ENCODE measurements at places on chromosomes 6 and 20.

DNA sequence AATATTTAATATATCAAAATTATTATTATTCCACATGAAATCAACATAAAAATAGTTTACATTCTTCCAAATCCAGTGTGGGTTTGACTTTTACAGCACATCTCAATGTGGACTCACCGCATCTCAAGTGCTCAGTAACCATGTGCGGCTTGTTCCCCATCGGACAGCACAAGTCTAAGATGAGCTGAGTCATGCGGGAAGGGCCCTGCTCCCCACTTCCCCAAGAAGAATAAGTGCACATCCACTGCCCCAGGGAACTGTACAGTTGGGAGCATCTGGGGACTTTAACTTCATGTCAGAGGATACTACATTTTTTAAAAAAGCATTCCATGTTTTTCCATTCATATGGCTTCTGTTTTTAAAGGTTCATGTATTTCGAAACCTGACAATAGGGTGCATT, 325.6 kb downstream of the BTBD3 start:
- no peak for DNase-seq

- no peak for DNase-seq
Observed at GRCh38 chr6:143405373-143406154, 44.9 kb downstream of the ADAT2 start.

DNA sequence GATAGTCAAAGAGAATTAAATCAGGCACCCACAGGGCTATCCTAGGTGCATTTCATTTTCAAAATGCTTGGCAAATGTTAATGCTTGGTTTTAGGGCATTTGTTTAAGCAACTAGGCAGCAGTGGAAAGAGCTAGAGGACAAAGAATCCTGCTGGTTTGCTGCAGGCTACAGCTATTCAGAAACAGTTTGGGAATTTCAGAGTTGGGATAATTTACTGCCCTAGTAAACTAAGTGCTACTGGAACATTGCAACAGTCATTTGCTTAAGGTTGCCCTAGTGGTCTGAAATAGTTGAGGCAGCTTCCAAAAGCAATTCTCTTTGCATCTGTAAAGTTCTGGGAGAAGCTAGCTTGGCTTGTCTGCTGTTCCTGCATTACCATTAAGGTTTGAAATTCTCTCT, 312.7 kb downstream of the LAMA2 start:
- DNase-seq = no peak

DNA sequence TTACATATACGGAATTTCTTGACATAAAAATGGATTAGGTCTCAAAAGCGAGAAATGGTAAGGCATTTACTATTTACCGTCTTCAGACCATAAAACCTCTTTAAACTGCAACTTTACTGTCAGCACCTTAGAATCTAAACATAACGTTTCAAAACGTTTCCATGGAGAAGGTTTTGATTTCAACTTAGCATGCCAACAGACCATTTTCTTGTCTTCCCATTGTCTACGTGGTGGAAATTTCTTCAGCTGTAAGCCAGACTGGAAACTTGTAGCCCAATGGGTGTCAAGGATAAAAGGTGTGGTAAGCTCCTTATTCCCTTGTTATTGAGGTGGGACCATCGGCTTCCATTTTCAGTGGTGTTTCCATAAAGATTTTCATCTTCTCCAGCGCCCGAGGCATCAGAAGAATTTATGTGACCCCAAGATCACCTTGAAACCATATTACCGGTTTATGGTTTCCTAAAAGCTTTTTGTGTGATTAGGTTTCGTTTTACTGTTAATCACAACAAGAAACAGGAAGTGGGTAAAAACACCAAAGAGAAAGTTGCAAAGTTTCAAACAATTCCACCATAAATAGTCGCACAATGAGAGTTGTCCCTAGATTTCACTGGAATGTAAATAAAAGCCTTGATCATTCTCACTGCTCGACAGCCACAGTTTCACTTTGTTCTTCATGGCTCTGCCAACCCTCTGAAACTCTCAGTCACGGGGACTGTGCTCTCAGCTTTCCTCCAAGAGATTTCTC, 63.0 kb upstream of the CD2AP start:
- DNase-seq = no peak

DNA sequence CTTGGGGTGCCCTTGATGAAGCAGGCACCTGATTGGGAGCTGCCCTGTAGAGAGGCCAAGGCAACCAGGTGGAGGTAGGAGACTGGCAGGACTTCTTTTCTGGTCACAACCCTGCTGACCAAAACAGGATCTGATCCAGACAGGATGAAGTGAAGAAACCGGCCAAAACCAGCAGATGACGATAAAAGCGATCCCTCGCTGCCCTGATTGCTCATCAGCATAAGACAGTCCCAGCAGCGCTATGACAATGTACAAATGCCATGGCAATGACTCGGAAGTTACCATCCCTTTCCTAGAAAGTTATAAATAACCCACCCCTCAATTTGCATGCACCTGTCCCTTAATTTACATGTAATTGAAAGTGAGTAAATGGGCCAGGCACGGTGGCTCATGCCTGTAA, 88.4 kb upstream of the PDE10A start:
- no peak for DNase-seq

DNA sequence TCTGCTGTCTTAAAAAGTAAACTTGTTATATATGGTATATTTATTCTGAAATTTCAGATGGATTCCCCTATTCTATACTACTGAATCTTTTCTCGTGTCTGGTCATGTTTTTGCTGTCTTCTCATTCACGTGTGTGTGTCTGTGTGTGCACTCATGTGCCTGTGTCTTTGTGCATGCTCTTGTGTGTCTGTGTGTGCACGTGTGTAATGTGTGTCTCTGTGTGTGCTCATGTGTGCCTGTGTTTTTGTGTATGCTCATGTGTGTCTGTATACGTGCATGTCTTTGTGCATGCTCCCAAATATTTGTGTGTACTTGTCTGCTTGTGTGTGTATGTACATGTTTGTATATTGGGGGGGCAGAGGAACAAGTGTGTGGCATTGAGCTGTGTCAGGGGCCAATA, 34.0 kb downstream of the PRR18 start:
- DNase-seq = no peak

DNA sequence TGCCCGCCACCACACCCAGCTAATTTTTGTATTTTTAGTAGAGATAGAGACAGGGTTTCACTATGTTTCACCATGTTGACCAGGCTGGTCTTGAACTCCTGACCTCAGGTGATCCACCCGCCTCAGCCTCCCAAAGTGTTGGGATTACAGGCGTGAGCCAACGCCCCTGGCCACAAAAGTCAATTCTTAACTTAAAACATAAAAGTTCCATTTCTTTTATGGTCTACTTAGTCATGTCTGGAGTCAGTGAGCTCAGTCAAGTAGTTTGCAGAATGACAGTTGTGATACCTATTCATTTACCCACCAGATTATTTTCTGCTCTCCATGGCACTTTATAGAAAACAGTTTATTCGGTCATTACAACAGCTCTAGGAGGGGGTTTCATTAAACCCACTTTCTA, 103.1 kb upstream of the ESR1 start:
- no peak for DNase-seq

DNA sequence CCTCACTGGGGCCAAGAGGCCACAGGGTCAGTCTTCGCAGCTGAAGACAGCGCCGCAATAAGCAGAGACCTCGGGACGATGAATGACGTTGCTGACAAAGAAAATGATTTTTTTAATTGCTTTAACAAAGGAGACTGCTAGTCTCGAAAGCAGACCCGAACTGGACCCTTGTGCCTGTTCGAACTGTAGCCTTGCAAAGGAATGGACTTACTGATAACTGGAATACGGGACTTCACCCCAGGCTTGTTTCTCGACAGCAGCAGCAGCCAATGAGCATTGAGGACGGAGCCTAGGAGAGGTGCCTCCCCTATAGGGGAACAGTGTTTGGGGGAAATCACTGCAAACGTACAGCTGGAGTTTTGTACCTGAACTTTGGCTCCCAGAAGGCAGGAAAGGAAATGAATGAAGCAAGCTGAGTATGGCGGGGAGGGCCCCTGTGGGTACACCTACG, 1.3 kb upstream of the TAF4 start:
- DNase-seq = no peak

- no peak for DNase-seq
Observed at GRCh38 chr20:21027569-21027968, 78.6 kb downstream of the LINC00237 start.

GRCh38 chr20:7703551-7703961, 236.7 kb downstream of the HAO1 start:
- DNase-seq = no peak

DNA sequence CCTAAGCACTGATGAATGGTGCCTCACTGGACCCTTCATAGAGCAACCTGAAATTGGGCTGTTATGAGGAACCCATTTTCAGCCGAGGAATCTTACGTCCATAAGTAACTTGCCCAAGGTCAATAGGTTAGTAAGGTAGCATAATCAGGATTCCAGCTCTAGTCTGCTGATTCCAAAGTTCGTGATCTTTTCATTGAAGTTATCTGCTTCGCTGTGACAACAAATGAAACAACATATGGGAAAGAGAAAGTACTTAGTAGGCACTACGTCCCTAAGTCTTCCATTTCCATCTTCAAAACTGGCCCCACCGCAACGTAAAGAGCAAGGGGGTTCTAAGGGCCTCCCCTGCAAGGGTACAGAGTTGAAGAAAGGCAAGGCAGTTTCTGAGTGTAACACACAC, 49.5 kb downstream of the MYLIP start:
- no peak for DNase-seq

- no peak for DNase-seq
Observed at GRCh38 chr6:117423754-117424153, 2.0 kb downstream of the ROS1 start.

GRCh38 chr6:117677553-117678141, 2.4 kb downstream of the NUS1 start:
- DNase-seq = no peak

DNA sequence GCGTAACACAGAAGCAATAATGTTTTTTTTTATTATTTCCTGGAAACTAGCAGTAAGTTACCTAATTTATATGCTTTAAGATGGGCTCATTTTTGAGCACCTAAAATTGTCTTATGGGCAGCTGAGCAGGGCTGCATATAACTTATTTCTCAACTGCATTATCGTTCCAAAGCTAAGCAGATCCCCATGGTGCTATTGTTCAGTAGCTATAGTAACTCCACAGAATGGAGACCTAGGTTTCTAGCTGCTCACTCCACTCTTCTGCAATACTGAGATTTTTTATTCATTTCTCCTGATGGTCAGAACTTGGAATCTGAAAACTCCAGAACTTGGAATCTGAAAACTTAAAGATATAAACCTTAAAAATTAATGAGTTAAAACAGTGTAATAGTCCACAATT, 18.7 kb downstream of the CRISP1 start:
- no peak for DNase-seq

DNA sequence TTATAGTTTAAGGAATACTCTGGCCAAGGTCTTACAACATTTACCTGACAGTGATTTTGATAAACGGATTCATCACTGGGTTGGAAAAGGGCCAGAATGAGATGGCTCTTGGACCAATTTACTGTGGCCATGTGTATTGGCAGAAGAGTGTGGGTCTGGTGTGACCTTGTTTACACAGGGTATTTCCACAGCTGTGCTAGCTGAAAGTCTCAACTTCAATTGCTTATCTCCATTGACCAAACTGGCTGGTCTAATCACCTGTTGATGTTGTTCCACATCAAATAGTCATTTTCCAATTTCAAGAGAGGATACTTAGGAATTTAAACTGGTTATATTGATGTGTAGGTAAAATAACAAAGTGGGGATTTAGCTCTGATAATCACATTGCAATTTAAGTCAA, 501.6 kb upstream of the MAP3K7 start:
- DNase-seq = no peak

- DNase-seq = no peak
Observed at GRCh38 chr6:4280707-4281106, 145.3 kb upstream of the ECI2 start.

- no peak for DNase-seq
Observed at GRCh38 chr6:154590756-154591155, 80.3 kb upstream of the CNKSR3 start.

- no peak for DNase-seq
Observed at GRCh38 chr6:168835991-168836390, 395.0 kb downstream of the SMOC2 start.

GRCh38 chr6:160328447-160328846, 19.7 kb upstream of the SLC22A3 start:
- no peak for DNase-seq
